EL (cell line): ENCODE measurements at places on chromosomes 16 and 17.

GRCh38 chr16:85759631-85760419 lies 8.9 kb upstream of the C16orf74 start:
- no peak for DNase-seq

DNA sequence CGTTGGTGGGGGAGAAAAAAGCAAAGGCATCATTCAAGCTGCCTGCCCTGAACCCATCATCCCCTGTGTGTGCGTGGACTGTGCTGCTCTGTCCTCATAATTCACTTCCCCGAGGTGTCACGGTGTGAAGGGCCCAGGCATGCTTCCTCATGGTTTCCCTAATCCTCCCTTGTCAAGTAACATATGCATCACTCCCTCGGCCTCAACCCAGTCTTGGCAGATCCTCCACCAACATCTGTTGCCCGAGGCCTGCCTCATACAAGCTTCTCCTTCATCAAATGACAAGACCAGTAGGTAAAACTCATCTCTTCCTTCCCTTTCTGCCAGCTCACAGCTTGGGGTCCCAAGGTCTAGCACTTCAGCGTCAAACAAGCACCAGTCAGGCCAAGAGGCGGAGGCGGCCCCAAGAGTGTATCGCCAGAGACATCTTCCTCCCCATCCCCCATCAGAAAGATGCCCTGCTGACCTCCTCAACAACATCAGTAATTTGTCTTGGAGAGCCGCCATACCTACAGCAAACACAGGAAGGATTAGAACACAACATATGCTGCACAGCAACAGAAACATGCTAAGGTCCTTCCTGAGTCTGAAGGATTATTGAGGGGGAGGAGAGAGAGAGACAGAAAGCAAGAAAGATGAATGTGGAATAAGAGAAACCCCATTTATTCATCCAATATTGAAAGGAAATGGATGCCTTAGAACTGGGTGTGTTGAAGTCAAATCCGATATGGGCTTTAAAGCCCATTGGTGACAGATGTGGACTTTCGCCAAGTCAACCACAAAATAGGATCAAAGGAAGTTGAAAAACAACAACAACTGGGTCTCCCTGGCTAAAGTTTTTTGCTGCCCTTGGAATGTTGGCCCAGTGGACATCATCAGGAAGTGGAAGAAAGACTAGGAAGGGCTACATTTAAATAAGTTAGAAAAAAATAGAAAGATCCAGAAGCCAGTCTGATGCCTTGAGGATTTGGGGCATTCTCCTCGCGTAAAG lies 38.4 kb downstream of the SOX9 start:
- DNase-seq: no peak

- peak; percentile 64 for DNase-seq
These were observed 50.9 kb downstream of the TEX2 start for GRCh38 chr17:64212122-64212521.

DNA sequence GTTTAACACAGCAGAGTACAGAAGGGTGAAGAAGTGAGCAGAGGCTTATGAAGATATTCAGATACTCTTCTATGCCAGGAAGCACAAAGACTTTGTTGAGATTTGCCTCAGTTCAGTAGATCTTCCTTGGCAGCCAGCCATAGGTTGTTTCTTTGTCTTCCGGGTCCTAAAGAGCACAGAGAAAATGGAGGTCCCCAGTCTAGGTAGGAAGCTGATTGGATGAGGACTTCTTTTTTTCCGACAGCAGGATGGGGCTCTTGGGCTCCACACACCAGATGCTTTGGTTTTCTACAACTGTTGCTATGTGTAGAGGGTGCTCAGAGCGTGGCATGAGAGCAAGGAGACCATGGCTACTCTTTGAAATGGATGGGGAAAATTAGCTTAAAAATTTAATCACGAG lies 8.3 kb upstream of the CDC6 start:
- no peak for DNase-seq

DNA sequence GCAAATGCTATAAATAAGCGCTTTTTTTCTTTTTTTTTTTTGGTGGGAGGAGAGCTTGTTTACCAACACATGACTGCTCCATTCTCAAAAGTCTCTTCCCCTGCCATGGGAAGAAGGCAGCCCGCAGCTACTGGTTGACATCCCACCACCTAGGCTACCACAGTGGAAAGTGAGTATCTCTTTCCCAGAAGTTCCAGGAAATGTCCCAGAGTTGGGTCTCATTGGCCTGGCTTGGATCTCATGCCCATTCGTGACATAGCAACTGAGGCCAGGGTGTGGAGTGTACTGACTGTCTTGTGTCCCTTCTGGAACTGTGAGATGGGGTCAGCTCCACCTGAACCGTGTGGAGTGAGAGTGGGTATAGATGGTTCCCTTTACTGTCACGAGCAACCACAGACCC lies 29.5 kb upstream of the BRD7 start:
- DNase-seq: no peak

- peak; percentile 16 for DNase-seq
These were observed 304.3 kb upstream of the XYLT1 start for GRCh38 chr16:17775061-17775460.

- no peak for DNase-seq
These were observed 21.1 kb downstream of the CACNG4 start for GRCh38 chr17:66985338-66986237.

DNA sequence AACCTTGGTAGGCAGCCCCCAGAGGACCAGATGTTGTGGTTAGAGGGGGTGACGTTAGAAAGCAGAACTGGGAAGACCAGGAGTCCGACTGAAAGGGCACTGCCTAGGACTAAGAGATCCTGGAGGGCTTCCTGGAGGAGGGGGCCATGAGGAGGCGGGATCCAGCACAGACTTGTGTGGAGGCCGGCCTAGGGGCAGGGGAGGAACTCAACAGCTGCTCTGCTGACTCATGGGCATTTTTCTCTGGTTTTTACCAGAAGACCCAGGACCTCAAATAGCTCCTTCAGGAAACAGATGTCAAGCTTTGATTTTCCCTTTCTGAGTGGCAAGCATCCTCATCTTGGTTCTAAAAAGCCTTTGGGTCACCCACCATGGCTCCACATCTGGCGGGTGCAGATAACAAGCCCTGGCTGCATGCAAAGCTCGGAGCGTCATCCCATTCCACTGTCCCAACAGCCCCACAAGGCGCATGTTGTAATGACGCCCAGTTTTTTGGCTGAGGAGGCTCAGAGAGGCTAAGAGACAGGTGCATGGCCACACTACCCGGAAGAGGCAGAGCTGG lies 29.0 kb downstream of the IL21R start:
- DNase-seq: no peak

DNA sequence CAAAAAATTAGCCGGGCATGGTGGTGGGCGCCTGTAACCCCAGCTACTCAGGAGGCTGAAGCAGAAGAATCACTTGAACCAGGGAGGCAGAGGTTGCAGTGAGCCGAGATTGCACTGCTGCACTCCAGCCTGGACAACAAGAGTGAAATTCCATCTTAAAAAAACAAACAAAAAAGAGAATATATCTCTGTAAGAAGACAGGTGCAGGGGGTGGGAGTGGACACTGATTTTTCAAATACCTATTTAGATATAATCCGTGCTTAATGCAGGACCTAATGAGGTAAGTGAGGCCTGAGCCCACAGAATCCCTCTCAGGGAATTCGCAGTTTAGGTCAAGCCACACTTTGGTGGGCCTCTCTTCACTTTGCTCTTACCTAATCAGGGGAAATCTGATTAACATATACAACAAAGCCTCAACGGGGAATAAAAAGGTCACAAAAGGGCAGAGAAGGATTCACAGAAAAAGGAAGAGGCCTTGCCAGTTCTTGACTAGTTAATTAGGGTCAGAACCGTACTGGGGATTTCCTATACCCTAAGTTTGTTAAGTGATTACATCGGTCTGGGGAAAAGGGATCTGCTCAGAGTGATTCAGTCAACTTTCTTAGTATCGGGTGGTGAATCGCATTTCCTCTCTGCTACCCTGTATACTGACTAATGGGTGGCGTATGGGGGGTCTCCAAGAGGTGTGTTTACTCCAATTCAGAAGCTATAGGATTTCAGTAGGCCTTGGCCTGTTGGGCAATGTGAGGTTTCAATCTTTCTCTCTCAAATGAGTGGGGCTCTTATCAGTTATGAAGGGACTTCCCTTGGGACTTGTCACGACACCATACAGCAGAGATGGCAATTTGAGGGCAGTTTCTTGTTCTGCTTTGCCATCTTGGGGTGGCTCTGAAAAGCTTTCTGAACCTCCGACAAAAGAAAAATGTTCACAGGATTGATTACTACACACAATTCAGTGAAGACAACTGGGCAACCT lies 1.9 kb upstream of the NFAT5 start:
- DNase-seq: peak; percentile 54

DNA sequence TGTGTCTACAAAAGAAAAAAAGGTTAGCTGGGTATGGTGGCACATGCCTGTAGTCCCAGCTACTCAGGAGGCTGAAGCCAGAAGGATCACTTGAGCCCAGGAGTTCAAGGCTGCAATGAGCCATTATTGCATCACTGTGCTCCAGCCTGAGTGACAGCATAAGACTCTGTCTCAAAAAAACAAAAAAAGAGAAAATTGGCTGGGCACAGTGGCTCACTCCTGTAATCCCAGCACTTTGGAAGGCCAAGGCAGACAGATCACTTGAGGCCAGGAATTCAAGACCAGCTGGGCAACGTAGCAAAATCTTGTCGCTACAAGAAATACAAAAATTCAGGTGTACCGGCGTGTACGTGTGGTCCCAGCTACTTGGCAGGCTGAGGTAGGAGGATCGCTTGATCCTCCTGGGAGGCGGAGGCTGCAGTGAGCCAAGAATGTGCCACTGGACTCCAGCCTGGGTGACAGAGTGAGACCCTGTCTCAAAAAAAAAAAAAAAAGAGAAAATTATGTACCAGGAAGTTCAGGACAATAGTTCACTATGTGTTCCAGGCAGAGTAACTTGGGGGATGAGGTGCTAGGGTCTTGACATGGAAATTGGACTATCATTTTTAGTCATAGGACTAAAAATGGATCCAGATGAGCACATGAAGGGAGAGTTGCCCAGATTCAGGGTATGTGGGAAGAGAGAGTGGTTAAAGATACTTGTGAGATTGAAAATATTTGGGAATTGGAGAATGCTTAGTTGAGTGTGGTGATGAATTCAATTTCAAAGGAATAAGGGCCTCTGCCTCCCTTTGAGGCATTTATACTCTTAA lies 11.0 kb downstream of the ALDH3A2 start:
- DNase-seq: no peak

DNA sequence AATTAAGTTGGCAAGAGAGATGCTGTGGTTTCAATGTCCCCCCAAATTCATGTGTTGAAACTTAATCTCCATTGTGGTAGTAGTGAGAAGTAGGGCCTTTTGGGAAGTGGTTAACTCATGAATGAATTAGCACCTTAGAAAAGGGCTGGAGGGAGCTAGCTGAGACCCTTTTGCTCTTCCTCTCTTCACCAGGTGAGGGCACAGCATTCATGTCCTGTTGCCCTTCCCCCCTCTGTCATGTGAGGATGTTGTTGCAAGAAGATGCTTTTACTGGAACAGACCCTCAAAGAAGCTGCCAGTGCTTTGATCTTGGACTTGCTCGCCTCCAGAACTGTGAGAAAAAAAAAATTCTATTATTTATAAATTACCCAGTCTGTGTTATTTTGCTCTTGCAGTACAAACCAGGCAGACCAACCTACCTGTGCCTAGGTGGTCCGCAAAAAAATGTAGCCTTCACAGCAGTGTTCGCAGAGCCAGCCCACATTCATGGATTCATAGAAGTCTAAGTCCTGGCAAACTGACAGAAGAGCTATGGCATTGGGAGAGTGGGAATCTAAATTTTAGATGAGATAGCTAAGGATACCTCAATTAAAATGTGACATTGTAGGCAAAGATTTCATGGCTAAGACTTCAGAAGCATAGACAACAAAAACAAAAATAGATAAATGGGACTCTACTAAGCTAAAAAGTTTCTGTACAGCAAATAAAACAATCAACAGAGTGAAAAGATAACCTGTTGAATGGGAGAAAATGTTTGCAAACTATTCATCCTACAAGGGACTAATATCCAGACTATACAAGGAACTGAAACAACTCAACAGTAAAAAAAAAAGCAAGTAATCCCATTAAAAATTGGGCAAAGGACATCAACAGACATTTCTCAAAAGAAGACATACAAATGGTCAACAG lies 32.0 kb upstream of the ABCA5 start:
- DNase-seq: no peak

GRCh38 chr17:1029922-1030644 lies 33.2 kb downstream of the TIMM22 start:
- no peak for DNase-seq

DNA sequence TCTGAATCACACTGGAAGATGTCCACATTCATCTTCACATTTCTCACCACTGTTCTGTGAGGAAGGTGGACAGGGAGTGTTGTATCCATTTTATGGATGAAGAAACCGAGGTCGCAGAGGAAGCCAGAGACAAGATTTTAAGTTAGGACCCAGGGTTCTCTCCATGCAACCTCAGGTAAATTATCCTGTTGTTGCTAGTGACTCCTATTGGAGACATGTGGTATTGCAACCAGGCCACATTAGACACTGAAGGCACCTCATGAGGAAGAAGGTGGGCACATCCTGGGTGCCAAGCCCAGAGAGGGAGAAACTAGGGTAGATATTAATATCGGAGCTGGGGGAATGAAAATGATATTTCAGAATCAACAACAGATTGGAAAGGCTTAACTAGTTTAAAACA lies 8.5 kb upstream of the WNT9B start:
- no peak for DNase-seq

DNA sequence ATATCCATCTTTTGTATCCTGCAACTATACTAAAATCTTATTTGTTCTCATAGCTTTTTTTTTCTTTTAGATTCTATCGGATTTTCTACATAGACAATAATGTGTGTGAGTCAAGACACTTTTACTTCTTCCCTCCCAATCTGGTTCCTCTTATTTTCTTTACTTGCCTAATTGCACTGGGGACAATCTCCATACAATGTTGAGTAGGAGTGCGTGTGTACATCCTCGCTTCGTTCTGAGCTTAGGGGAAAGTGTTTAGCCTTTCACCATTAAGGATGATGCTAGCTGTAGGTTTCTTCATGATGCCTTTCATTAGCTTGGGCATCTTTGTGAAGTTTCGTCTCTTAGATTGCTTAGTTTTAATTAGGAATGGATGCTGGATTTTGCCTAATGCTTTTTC lies 2.9 kb downstream of the SPATA32 start:
- DNase-seq: no peak

DNA sequence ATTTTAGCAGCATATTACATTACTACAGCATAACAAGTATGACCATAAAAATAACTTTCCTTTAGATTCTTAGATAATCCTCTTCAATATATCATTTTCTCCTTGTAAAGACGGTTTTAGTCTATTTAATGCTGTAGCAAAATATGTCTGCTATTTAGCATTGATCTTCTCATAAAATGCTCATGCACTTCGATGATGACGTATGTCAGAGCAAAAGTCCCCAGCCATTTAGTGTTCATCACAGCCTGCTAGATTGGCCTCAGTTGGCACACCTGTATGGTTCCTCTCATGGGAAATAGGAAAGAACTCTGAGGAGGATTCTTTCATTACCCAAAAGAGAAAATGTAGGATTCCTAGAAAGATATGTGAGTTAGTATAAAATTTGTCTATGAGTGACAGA lies 232.2 kb downstream of the MAP2K6 start:
- DNase-seq: no peak

- no peak for DNase-seq
These were observed 53.2 kb downstream of the AMFR start for GRCh38 chr16:56372013-56372634.
